Mesendoderm (in vitro differentiated cells): ENCODE measurements at places on chromosomes 12 and 14.
A peak's percentile ranks its signal among the peaks of the same experiment; 100 is the strongest.

DNA sequence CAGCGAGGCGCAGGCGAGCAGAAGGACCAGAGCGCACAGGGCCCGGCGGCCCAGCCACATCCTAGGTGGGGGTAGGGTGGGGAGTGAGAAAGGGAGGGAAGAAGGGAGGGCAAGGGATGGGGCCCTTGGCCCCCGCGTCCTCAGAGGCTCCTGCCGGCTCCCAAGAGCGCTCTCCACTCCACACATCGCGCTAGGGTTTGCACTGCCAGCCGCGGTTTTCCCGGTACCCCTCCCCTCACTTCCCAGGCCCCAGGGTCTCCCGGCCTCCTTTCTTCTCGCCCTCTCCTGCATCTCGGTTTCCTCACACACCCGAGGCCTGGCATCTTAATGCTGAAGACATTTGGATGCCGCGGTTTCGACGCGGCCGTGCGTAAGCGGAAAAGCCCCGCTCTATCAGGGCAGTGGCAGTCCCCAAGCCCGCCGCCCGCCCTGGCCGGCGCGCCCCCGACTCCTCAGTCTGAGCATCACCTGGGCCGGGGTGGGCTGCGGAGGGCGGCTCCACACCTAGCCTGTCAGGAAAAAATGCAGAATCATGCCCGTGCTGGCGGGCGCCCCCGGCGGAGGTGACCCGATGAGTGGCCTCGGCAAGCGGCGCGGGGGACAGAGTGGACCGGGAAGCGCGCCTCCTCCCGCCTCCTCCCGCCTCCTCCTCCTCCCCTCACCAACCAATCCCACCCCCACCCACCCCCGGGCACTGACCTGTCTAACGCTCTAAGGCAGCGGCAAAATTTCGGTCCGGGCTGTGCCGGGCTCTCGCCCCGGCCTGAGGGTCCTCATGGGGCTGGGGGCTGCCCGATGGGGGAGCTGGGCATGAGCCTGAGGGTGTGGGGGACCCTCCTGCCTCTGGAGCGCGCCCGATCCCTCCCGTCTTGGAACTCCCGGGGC, 686 bp downstream of the B4GALNT1 start:
- peak; percentile 43 for DNase-seq

DNA sequence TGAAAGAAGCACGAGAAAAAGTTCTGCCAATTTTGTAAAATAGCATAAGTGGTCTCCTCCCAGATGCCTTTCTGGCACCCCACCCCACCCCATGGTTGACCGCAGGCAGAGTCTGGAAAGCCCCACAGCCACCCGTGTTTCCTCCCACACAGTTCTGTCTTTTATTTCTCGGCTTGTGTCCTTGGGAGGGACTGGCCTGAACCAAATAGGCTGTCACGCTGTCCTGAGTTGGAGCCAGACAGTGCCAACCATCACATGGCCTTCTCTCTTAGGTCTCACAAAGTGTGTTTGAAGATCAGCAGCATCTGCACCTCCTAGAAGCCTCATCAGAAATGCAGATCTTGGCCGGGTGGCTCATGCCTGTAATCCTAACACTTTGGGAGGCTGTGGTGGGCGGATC, 10.2 kb upstream of the LTA4H start:
- no peak for DNase-seq

DNA sequence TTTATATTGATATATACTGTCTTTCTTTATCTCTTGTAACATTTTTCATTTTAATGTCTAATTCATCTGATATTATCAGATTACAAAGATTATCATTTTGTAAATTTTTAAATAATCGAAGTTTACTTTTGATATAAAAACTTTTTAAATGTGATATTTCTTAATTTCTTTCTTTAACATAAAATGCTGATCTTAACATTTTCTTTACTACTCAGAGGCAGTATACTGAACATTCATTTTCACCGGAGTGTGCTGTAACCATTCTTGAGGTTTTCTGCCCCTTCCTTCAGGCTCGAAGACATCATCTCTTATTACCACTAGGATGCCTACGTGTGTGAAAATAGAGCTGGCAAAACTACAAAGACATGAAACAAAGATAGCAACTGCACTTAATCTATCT, 186.9 kb downstream of the DIO2 start:
- DNase-seq = no peak

- no peak for DNase-seq
These were observed 33.7 kb upstream of the TTC7B start for GRCh38 chr14:90849787-90850444.

DNA sequence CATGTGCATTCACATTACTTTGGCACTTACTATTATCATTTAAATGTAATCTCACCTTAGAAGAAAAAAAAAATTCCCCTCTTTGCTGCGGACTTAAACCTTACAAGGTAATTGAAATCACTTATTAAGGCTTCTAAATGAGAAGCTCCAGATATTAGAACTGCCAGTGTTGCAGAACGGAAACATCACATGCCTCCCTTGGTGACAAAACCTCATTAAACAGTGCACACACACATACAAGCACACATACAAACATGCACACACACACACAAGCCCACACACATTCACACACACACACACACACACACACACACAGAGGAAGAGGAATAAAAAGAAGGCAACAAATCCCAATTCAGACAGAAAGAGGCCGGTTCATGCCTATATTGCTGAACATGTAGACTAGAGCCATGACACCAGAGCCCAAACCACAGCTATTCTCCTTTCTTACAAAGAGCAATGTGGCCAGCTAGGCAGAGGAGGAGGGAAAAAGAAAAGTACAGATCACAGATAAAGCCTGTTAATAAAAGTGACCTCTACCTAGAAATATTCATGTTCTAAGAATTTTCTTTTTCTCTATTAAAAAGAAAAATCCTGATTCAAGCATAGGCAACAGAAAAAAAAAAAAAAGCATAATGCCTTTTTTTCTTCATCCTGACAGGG, 405.2 kb upstream of the FLRT2 start:
- DNase-seq = no peak

DNA sequence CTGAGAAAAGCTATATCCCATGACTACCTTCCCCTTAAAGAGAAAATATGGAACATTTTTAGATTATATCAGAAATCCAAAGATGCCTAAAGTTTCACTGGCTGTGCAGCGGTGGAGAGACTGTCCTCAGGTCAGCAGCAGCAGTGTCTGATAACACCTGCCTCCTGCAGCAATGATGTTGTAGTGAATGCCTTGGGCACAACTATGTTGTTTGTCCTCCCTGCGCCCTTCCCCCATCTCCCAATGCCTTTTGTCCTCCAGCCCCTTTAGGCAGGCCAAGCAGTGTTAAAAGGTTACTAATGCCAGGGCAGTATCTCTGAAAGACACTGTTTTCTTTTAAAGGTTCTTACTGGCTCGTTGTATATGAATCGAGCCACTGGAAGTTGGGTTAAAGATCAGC, 13.2 kb downstream of the RTRAF start:
- no peak for DNase-seq

- DNase-seq = no peak
These were observed 277.2 kb downstream of the AKAP6 start for GRCh38 chr14:32606301-32606700.

GRCh38 chr12:69903548-69903947, 78.5 kb downstream of the MYRFL start:
- no peak for DNase-seq

- peak; percentile 59 for DNase-seq
These were observed 129.6 kb upstream of the CDKN3 start for GRCh38 chr14:54267172-54267571.

DNA sequence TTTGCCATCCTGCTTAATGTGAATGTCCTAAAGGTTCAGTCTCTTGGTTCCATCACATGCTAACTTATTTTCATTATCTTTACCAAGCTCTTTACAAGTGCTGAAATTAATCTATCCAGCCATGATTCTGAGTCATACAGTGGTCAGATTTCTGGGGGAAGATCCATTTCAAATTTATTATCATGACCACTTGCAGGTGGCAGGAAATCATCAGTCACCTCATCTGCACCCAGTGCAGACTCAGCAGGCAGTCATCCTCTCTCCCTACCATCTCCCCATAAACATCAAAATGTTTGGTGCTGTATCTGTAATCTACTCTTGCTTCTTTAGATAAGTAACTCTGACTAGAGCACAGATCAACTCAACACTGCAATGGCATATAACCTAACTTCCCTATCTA, 23.5 kb downstream of the ATG14 start:
- no peak for DNase-seq

- DNase-seq = no peak
These were observed 981.4 kb downstream of the FSCB start for GRCh38 chr14:43525658-43526057.

DNA sequence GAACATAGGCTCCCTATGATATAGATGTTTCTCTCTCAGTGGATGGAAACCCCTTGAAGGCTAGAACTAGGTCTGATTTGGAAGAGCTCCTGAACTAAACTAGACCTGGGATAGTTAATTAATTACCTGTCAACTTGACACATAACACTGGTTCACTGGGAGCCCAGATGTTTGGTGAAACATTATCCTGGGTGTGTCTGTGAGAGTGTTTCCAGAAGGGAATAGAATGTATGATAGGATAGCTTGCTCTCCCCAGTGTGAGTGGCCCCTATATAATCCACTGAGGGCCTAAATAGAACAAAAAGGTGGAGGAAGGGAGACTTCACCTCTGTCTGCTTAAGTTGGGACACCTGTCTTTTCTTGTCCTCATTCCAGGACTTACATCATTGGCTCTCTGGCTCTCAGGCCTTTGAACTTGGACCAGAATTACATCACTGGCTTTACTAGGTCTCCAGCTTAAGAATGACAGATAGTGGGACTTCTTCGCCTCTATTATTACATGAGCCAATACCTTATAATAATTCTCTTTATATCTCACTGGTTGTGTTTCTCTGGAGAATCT, 194.1 kb downstream of the KTN1 start:
- no peak for DNase-seq
